ENCODE measurements at places on chromosomes 3 and 15.

GRCh38 chr3:161925749-161926360 lies 429.2 kb downstream of the OTOL1 start:
- no peak for DNase-seq

- no peak for DNase-seq
These were observed 3.9 kb downstream of the ZIC1 start for GRCh38 chr3:147412917-147413685.

- no peak for DNase-seq
These were observed 66.9 kb downstream of the RNF13 start for GRCh38 chr3:149879872-149880271.

DNA sequence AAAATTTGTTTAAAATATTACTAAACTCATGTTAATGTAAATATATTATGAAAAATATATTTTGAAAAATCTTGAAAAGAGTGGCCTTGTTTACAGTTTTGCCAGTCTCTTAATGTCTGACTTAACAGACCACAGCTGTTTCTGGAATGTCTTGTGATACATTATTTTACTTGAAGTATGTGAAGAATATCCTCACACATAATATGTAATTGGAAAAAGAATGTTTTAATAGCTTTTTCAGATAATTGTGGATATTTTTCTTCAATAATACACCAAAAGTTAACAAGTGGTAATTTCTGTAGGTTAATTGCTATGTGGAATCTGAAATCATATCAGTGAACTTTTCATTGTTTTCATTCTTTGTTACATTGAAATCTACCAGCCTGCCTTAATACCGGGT lies 101.3 kb downstream of the UBE2E2 start:
- DNase-seq = no peak

DNA sequence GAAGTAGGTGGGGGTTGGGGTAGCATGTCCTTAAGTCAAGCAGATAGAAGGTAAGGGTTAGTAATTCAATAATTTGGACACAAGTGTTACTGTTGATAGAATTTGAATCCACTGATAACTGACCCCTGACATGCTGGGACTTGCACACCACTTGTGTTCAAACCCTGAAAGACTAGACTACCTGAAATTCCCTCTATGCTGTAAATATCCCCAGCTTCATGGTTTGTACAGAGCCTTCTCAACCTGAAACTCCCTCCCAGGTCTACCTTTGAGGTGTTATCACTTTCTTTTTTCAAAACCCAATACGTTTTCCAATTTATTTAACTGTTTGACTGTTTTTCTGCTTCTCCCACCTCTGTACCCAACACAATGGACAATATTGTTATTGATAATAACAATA lies 459.6 kb downstream of the NLGN1 start:
- DNase-seq = no peak

DNA sequence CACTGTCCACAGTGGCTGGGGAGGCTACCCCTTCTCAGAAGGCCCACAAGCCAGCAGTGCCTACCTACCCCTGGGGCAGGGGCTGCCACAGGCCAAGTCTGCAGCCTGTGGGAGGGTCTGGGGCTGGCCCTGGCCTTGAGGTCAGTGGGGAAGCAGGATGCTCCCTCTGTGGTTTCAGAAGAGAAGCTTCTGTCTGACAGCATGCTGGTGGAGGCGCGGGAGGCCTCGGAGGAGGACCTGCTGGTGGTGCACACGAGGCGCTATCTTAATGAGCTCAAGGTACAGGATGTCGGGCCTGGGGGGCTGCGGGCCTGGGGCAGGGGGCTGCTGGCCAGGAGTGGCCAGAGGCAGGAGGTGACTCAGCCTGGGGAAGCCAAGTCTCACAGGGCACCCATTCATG lies 3.2 kb downstream of the HDAC11 start:
- no peak for DNase-seq

GRCh38 chr3:195553268-195553667 lies 10.1 kb upstream of the PPP1R2 start:
- DNase-seq = no peak

DNA sequence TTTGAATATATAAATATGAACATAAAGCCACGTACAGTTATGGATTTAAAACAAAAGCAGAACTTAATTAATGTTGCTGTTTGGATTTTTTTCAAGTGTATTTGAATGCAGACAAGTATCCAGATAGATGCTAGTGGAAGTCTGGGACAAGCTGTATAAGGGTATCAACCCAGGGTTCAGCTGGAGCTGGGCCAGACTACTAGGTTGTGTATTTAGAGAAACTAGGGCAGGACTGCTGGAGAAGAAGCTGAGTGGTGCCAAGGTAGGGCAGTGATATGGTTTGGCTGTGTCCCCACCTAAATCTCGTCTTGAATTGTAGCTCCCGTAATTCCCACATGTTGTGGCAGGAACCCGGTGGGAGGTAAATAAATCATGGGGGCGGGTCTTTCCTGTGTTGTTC lies 189.8 kb upstream of the CTDSPL start:
- no peak for DNase-seq

GRCh38 chr3:159453036-159453435 lies 535.6 kb upstream of the IL12A start:
- DNase-seq = no peak

GRCh38 chr3:72052841-72053409 lies 268.0 kb upstream of the PROK2 start:
- DNase-seq = no peak

GRCh38 chr15:28936481-28936881 lies 50.7 kb downstream of the APBA2 start:
- no peak for DNase-seq

GRCh38 chr3:71488391-71488809 lies 95.1 kb downstream of the FOXP1 start:
- DNase-seq = no peak

- no peak for DNase-seq
These were observed 102.9 kb downstream of the TFDP2 start for GRCh38 chr3:142046320-142047020.

DNA sequence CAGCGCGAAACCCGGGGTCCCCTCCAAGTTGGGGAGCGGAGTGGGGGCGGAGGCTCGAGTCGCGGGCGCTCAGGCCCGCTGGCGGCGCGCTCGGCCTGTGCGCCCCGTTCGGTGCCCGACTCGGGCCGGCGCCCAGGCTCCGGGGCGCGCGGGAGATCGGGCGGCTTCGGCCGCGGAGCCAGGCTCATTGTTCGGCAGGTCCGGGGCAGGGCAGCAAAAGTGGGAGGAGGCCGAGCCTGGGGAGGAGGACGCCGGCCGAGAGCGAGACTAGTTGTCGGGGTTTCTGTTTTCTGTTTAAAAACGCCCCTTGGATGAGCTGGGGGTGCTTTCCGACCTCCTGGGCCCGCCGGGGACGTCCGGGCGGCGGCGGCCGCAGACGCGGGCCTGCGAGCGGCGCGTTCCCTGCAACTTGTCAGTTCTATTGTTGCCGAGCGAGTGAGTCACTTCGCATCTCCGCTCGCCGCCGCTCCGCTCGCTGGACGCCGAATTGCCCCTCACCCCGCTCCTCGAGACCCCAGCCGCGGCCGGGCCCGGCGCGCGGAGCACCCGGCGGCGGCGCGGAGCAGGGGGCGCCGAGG lies 676 bp downstream of the TCF12 start:
- no peak for DNase-seq

- no peak for DNase-seq
These were observed 21.2 kb downstream of the ITPR1 start for GRCh38 chr3:4514321-4514720.

DNA sequence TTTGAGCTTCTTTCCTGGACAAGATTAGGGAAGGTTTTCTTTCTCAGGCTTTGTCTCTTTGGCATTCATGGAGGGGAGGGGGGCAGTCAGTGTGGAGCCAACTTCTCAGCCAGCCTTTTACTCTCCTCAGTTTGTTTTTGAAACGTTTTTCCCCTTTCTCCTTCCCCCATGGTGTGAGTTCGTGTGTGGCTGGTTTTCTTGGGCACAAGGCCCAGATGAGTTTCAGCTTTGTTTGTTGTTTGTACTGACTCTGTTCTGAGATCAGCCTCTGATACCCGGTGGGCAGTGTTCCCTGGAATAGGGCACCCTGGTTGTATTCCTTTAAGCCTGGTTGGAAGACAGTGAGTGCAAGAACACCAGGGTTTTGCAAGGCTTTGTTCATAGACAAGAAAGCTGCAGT lies 168.2 kb upstream of the RARB start:
- DNase-seq = no peak

DNA sequence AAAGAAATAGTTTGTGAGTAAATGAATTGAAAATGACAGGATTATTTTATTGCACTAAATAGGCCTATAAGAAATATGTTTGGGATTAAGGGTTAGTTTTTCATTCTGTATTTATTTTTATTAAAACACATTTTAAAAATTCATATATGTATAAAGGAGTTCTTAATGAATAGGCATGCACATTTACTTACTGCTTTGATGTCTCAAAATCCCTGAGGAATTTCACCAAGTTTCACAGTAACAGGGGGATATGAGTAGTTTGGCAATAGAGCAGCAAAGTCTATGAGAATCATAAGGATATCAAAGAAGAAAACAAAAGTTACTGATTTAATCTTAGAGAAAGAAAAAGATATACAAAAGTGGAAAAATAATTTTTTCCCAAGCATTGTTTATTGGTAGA lies 411.7 kb downstream of the NAALADL2 start:
- DNase-seq = no peak

DNA sequence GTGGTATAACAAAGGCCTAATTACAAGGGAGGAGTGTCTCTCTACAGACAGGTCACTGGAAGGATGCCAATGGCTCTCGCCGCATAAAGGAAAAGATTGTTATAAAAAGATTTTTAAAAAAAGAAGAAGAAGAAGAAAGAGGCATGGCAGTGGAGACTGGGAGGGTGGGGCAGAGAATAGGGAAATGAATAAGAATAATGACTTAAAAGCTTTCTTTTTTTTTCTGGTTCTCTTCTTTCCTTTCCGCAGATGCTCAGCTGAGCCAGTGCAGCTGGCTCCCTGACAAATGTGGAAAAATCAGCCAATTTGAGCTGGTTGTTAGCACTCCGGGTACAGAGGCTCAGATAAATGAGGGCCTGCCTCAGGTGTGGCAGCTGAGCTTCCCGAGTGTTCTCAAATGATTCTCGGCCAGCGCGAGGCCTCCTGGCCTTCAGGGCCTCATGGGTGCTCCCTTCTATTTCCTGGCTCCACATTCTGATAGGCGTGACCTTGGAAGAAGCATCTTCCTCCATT lies 234.1 kb downstream of the RORA start:
- peak; percentile 45 for DNase-seq

DNA sequence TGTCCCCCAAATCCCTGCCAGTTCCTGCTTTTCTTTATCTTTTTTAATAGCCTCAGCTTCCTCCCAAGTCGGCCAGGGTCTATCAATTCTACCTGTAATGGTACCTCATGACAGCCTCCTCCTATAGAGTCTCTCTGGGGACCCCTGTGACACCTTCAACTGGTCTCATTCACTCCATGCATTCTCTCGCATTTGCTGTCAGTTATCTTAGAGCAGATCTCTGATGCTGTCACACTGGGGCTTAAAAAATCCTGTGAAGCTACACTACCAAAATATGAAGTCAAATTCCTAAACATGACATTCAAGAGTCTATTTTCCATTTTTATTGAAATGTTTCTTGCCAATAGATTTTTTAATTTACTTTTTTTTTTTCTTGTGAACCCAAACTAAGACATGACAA lies 5.5 kb downstream of the VPS39 start:
- DNase-seq = no peak

DNA sequence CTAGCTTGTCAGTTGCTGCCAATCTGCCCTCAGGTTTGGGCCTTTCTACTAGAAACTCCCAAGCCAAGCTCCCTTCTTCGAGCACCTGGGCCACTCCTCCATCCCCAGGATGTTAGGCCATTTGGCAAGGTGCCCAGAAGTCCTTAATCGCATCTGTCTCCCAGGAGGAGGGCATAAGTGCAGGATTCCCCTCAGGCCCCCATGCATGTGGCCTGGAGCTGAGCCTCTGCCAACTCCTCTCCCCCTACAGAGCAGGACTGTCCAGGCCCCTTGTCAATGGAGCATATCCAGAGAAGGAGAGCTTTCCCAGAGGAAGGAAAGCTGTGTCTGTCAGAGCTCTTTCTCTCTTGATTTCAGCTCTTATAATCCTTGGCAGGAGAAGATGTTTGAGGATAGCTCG lies 182.6 kb upstream of the ROPN1 start:
- peak; percentile 98 for DNase-seq

DNA sequence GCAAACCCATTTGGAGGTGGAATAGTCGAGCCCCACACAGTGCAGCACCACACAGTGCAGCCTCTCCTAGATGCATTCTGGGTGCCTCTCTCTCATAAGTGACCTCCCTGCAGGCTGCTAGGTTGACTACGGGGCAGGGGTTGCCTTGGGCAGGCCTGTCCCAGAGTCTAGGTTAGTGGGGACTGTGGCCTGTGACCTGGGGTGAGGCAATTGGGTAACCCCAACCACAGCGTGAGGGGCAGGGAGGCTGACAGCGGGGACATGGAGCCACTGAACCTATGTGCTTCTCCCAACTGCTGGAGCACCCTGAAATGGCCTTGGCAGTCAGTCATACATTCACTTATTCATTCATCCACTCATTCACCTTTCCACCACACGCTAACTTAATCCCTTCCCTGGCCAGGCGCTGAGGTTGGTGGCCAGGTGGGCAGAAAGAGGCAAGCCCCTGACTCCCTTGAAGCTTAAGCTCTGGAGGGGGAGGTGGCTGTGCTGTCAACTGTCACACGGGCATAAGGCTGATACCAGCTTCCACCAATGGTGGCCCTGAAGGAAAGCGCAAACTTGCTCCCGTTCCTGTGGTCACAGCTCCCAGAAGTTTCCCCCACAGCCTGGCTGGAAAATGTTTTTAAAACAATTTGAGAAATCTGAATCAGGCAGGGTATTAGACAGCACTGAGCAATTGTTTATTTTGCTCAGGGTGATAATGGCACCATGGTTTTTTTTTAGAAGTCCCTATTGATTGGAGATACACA lies 46.2 kb downstream of the WNT7A start:
- DNase-seq = no peak

GRCh38 chr3:54665016-54665600 lies 262.8 kb downstream of the LRTM1 start:
- no peak for DNase-seq

DNA sequence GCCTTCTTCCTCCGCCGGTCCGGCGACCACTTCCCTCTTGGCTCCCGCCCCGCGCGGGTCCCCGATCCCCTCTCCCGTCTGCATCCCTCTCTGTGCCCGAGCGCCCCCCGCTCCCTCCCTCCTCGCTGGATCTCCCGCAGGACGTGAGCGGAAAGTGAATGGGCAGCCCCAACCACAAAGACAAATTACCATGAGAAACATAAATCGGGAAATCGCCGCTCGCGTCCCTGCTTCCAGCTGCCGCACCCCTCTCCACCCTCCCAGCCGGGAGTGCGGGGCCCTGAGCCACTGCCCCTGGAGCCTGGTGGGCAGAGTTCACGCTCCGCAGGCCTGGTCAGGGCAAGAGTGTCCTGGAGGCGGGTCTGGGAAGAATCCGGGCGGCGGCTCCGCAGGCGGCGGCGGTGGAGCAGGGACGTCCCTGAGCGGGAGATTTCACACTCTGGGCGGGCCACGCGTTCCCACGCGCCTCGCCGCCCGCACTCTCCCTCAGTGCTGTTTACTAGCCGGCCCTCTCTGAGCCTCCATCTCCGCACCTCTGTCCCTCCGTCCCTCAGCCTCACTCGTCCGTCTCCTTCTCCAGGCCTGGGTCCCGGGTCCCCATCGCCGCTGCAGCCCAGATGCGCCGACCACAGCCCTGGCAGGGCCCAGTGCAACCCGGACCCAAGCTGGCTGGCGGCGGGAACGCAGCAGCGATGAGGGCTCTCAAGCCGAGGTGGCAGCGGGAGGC lies 835 bp downstream of the SEMA5B start:
- no peak for DNase-seq
